Esophagus squamous epithelium (tissue), 5 donors: ENCODE measurements at places on chromosomes 7 and 10.

DNA sequence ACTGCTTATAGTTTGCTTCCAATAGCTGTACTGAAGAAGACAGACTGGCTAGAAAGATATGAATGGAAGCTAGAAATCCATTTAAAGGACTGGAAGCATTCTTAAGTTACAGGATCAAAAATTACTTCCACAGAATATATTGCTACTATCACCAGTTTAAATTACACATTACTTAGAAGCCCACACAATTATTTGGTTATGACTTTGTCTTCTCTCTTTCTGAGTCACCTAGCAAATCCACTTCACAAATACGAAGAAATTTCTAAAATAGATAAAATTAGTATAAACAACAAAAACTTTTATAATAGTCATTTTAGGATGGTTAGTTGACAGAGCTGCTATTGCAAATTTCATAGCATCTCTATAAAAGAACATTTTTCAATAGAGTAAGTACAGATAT is 108.1 kb downstream of the SNX13 start:
- DNase-seq: no peak

DNA sequence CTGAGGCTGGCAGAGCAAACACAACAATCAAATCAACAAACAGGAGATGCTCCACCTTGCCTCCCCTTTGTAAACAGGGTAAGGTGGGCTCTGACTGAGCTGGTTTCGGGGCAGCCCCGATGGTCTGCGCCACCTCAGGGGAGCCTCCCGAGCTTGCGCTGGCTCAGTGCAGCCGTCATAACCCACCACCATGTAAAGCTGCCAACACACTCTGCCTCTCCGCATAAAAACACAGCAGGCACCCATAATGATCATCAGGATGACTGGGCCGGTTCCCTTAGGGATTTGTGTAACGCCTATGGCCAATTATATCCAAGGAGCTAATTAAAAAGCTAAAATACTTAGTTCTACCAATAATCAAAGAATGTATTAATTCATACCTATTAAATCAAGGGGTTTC is 124.5 kb downstream of the PRPF18 start:
- DNase-seq: no peak

- DNase-seq: no peak
Measured at GRCh38 chr7:90705391-90706071, 109.4 kb downstream of the CDK14 start.

DNA sequence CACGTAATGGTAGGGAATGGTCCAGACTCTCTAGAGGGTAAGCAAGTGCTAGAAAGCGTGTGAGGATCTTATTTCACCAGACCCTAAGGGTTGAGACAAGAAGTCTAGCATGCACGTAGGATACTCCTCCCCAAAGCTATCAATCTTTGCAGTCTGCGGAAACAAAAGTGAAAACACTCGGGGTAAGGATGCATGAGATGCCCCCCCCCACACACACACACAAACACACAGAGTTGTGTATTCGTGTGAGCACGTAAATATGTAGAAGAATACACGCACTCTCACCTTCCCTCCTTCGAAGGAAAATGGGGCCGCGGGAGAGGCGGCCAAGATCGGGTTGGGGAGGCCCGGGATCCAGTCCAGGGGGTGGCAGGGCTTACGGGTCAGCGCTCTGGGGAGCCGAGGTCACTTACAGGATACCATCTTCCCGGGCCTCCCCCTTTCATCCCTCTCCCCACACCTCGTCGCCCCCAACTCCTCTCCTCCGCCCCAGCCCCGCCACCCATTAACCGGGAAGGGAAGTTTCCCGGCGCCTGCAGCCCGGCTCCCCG is 455 bp downstream of the CUL2 start:
- DNase-seq: no peak

DNA sequence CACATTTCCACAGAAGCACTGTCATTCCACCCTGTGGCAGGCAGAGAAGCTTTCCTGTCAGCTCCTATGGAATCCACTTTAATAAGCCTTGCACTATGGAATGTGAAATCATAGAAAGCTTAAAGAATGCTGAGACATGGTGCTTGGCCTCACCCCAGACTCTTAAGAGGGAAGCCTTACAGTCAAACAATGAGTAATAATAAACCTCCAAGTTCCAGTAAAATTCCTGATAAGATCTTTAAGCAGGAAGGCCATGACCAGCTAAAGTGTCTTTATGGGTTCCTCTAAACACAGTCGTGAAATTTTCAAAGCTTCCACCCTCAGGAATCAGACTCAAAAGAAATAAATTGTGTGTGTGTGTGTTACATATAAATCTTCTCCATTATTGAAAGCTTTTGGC is 11.9 kb upstream of the TEX36 start:
- no peak for DNase-seq

GRCh38 chr10:102652170-102652916 is 8.1 kb downstream of the TRIM8 start:
- no peak for DNase-seq

GRCh38 chr7:151314401-151314800 is 27.2 kb upstream of the NUB1 start:
- DNase-seq: no peak

DNA sequence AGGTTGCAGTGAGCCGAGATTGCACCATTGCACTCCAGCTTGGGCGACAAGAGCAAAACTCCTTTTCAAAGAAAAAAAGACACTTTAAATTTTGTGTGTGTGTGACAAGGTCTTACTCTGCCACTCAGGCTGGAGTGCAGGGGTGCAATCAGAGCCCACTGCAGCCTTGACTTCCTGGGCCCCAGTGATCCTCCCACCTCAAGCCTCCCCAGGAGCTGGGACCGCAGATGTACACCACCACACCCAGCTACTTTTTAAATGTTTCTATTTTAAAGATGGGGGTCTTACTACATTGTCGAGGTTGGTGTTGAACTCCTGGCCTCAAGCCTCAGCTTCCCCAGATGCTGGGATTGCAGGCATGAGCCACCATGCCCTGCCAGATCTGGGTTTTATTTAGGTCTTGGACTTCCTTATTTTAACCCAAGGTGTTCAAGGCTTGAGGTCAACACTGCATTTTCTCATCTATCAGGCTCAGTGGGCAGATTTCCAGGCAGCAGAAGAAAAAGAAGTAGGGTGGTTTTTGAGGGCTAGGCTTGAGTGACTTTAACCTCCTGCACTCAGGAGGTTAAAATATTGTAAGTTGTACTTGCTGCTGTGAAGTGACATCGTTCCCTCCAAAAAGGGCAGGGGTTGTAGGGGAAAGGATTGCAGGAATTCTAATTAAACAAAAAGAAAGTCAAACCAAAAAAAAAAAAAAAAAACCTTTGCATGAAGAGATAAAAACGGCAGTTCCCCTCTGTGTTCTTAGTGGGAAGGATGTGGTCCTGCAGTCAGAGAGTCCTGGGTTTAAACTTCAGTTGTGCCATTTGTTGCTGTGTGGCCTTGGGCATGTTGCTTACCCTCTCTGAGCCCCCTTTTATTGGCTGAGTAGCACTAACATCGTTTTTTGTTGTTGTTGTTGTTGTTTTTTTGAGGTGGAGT is 71.5 kb downstream of the CARD11 start:
- no peak for DNase-seq

GRCh38 chr7:39709768-39710311 is 86.5 kb downstream of the RALA start:
- DNase-seq: no peak

DNA sequence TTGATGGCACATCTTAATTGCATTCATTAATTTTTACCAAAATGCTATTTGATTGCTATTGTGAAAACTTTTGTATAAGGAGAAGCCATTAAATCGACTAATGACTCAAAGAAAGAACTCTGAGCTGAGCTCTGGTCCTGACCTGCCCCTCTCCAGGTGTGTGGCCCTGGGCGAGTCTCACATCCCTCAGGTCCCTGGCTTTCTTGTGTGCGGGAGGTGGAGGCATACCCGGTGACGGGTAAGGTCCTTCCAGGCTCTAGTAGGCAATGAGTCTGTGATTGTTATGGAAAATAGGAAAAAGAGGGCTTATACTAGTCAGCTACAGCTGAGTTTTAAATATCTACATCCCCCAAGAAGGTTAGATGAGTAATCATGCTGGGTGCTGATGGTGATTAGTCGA is 248.1 kb downstream of the GATA3 start:
- DNase-seq: no peak

DNA sequence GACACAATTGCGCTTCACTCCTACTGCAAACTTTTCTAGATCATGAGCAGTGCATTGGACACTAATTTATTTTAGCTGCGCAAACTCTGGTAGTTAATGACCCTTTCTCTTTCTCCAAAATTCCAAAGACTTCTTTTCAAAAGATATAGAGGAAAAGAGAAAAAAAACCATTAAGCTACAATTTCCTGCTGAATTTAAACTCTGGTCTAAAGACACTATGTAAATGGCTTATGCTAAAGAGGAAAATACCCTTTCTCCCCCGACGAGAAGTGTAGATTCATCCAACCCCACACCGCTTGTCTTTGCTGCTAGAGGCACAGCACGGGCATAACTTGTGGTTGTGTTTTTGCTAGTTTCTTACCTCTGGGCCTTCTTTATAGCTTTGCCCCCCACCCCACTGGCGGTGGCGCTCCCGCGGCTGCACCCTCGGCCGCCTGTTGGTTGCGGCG is 84.1 kb downstream of the SNX10 start:
- no peak for DNase-seq

- DNase-seq: no peak
Measured at GRCh38 chr7:125357676-125358455, 428.2 kb upstream of the POT1 start.

DNA sequence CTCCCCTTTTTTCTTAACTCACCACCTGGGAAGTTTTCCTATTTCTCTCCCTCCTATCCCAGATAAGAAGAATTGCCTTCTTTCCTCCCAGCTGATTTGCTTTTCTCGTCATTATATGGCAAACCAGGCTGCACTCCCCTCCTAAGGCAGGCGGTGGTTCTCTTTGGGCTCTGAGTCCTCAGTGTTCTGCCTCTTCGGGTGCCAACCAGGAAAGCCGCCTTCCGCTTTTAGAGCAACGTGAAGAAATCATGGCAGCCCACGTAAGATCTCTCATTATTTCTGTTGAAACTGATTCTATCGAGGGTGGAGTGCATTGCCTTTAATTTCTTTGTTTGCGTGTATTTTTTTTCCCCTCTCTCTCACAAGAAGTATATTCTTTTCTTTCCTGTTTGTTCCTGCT is 141.9 kb downstream of the CUX1 start:
- no peak for DNase-seq

GRCh38 chr10:5985029-5985428 is 7.7 kb upstream of the IL15RA start:
- no peak for DNase-seq

- no peak for DNase-seq
Measured at GRCh38 chr7:79880312-79880711, 254.3 kb upstream of the GNAI1 start.

DNA sequence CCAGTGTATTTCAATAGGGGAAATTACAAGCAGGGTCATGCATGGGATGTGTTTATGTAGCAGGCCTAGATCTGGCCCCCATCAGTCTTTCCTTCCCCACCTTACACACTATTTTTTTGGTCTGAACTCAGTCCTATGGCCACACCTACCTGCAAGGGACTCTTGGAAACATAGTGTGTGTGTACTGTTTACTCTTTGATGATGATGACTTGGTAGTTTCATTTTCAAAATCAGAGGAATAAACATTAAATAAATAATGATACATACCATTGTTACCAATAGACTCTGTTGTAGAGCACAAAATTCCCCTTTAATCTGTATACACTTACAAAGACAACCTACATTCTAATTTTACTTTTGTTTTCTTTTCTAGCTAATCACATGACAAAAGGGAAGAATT is 191.0 kb downstream of the ZEB1 start:
- no peak for DNase-seq

GRCh38 chr10:66828957-66829356 is 96.9 kb upstream of the LRRTM3 start:
- DNase-seq: no peak

DNA sequence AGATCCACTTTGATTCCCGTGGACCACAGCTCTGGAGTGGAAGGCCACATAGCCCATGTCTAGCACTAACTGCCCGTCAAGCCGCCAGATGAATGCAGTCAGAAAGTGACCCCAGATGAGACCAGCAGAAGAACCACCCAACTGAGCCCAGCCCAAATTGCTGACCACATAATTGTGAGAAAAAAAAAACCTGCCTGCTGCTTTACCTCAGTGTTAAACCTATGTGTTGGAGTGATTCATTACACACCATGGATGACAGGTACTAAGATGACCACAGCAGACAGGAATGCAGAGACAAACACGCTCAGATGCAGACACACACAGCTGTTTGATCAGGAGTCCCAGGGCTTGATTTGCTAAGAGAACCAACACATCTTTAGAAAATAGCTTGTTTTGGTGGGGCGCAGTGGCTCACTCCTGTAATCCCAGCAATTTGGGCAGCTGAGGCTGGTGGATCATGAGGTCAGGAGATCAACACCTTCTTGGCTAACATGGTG is 168.1 kb upstream of the PPP2R2D start:
- no peak for DNase-seq

DNA sequence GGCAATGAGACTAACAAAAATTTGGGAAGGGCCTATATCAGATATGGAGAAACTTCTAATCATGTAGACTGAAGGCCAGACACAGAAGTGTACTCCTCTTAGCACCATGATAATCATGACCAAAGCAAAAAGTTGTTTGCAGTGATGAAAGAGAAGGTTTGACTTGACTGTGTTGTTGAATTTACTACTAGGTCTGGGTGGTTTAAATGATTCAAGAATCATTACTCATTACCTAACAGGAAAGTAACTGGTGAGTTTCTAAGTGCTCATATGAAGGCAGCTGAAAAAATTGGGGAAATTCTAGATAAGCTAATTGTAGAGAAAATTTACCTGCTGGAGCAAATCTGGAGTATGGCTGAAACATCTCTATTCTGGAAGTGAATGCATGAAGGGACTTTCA is 451.5 kb upstream of the SORCS1 start:
- DNase-seq: no peak

DNA sequence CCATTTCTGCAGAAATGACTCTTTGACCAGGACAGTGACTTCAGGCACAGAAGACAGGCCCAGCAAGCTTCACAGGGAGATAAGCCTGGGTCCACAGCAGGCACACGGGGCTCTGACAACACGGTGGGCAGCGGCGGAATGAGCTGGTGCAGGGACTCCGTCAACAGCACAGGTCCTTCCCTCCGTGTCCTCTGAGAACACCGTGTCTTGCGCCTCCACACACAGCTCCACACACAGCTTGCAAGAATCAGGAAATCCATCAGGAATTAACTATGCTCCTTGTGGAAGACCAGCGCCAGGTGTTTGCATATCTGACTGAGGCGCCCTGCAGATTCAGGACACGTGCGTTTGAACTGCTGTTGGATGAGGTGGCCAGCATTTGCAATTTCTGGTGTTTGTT is 39.6 kb downstream of the TCERG1L start:
- no peak for DNase-seq

GRCh38 chr7:86130268-86130667 is 513.4 kb upstream of the GRM3 start:
- no peak for DNase-seq

- DNase-seq: no peak
Measured at GRCh38 chr7:4209126-4209525, 473.0 kb upstream of the FOXK1 start.

- no peak for DNase-seq
Measured at GRCh38 chr10:114674346-114674745, 16.3 kb upstream of the ABLIM1 start.
